ENCODE measurements at places on chromosomes 12 and 14.

GRCh38 chr14:85483652-85484051, 46.3 kb upstream of the FLRT2 start:
- no peak for DNase-seq

DNA sequence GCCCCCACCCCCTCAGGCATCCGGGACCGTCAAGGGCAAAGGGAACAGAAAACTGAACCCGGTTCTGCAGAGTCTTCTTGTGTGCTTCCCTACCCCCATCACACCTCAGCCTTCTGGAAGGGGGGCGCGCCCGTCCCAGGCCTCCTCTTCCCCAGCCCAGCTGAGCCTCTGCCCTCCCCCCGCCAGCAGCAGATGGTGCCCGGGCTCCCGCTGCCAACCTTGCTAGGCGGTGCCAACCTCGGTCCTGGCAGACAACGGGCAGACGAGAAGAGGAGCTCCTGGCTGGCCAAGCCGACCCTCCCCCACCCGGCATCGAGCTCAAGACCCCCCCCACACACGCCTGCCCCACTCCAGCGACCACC, 8.7 kb downstream of the STAC3 start:
- no peak for DNase-seq

- DNase-seq, result no peak
These were observed 877.1 kb downstream of the C12orf50 start for GRCh38 chr12:87152075-87152474.

DNA sequence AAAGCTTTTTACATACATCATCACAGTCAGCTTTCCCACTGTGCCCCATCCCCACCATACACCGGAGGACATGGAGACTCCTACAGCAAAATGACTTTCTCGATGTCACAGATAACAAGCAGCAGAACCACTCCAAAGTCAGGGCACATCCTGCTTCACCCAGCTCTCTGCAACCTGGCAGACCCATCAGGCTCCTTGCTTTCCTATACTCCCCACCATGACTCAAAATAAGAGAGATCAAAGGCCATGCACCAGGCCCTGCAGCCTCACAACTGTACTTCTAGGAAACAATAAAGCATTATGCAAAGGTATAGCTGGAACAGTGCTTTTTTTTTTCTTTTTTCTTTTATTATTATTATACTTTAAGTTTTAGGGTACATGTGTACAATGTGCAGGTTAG, 187.4 kb downstream of the DPF3 start:
- DNase-seq, result no peak

- no peak for DNase-seq
These were observed 884.1 kb upstream of the MGAT4C start for GRCh38 chr12:87140262-87140661.

DNA sequence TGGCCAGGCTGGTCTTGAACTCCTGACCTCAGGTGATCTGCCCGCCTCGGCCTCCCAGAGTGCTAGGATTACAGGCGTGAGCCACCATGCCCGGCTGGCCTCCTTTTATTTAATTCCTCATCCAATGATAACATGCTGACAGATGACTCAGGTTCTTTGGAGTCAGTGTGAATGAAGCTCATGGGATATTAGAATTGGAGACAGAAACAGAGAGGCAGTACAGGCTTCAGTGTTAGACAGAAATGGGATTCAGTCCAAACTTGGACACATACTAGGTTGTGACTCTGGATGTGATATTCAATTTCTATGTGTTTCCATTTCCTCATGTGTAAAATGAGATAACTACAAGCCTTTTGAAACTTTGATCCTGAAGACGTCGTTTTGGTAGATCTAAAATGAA, 47.3 kb downstream of the PDE3A start:
- DNase-seq, result no peak

DNA sequence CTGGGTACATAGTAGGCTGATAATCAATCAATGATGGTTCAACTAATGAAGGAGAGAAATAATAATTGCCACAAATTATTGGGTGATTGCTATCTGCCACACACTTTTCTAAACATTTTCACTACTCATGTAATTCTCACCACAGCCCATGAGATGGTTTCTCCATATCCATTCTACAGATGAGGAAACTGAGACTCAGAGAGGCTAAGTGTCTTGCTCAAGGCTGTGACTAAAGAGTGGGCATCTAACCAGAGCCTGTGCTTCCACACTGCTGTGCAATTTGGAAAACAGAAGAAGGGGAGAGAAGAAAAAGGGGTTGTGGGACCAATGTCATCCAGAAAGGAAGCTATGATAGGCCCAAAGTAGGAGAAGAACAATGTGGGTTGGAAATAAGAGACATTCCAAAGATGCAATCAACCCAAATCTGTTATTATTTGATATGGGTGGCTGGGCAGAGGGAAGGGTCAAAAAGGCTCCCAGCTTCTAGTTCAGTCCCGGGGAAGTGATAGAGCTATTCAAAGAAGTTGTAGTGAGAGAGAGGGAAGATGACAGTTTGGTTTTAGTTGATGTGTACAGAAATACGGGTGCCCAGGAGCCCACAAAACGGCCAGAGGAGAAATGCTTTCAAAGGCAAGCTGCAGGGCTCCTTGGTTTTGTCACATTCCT, 483 bp upstream of the NR1H4 start:
- DNase-seq, result no peak

DNA sequence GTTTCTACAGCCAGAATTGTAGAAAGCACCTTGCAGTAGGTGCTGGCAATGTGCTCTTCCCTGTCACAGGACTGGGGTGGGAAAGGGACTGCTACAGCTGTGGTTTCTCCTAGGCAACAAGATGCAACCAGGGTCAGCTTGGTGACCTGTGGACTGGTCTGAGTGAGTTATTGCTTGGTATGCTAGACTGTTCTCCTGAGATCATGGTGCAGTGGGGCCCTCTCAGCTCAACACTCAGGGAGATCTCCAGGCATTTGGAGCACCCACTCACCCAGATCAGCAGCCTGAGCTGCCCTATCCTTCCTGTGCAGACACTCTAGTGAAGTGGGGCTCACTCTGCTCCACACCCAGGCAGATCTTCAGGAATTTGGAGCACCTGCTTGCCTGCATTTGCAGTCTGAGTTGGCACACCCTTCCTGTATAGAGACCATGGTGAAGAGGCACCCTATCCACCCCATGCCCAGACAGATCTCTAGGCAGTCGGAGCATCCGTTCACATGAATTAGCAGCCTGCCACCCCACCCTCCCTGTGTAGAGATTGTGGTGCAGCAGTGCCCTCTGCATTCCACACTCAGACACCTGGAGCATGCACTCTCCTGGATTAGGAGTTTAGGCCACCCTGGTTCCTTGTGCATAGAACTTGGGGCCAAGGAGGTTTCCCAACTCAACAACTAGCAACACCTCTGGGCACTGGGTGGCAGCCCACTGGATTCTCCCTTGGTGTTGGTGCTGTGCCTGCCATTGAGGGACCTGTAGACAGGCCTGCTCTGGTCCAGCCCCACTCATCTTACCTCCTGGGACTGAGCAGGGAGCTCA, 3.8 kb upstream of the FAM186B start:
- no peak for DNase-seq

DNA sequence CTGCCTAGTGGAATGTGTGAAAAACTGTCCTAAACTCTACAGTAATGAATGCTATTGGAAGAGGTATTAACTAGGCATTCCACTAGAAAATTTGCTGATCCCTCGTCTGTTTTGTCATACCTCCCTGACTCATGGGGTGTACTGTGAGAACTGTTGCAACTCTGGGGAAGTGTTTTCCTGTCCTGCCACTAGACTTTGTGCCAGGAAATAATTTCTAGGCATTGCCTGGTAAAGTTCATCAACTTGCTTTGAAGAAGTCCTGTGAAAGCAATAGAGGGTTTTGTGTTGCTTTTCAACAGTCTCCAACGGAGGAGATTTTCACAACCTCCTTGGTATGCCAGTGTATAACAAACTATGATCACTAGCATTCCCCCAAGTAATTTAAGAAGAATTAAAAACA, 139.9 kb downstream of the AKAP6 start:
- no peak for DNase-seq

- DNase-seq, result no peak
These were observed 27.6 kb downstream of the EML5 start for GRCh38 chr14:88765130-88765529.

DNA sequence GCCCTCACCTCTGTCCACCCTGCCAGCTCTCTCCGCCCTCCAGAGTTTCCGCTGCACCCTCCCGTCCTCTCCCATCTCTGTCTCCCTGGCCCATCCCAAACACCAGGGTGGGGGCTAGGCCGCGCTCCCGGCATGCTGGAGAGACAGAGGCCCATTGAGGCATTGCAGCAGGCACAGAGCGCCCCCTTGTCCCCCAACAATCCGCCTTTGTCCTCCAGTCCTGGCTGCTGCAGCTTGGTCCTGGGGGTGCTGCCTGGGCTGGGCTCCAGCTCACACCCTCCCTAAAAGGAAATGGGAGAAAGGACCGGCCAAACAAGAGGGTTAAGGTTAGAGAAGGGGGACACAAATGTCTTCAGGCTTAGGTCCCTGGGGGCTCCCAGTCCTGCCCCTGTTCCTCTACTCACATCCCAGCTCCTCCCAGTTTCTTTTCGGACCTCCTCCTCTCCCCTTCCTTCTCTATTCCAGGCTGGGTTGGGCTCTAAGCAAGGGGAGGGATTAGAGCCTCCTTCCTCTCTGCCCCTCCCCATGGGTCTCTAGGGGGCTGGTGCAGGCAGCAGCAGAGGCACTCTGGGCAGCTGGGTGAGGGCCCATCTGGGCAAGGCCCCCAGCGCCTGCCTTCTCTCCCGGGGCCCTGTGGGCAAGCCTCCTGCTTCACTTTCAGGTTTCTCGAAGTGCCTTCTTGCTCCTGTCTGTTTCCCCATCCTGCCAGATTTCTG, at the start of gene CMTM5:
Gene CMTM5 (plus strand): TSS at position 565 of the 716 bp plus-strand sequence. CDS start 206 bp downstream, outside the sequence.
- no peak for DNase-seq

DNA sequence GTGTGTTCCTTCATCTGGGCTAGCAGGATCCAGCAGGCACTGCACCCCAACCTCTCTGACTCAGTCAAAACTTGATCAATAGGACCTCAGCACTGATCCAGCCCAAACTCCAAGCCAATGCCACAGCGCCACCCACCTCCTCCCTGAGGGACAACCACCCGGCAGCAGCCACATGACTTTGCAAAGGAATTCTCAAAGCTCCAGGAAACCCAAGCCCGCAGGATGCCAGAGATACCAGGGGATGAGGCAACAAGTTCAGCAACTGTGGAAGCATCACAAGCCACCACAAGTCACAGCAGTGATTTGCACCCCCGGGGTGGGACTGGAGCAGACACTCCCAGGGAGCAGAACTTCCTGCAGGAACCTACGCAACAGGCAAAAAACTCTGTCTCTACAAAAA, 37.3 kb downstream of the ACTN1 start:
- no peak for DNase-seq

DNA sequence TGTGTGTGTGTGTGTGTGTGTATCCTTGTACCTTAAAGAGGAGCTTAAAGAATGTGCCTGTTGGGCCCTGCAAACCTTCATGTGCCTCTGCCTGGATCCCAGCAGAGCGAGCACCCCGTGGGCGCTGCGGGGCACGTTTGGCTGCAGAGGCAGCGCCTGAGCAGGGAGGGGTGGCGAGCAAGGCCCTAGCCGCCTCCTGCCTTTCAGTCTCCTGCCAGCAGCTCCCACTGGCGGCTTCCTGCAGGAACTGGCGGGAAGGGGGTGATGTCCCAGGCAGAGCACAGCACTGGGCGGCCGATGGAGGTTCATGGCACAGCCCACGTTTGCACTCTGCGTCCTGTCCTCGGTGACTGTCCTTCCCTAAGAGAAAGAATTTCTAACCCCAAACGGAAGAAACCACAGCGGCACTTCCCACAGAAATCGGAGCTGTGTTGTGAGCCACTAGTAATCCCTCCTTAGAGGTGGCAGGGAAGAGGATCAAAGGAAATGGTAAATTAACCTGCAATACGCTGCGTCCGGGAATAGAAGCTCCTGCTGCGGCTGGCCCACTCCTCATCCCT, 19.8 kb downstream of the ZBTB42 start:
- DNase-seq, result no peak

DNA sequence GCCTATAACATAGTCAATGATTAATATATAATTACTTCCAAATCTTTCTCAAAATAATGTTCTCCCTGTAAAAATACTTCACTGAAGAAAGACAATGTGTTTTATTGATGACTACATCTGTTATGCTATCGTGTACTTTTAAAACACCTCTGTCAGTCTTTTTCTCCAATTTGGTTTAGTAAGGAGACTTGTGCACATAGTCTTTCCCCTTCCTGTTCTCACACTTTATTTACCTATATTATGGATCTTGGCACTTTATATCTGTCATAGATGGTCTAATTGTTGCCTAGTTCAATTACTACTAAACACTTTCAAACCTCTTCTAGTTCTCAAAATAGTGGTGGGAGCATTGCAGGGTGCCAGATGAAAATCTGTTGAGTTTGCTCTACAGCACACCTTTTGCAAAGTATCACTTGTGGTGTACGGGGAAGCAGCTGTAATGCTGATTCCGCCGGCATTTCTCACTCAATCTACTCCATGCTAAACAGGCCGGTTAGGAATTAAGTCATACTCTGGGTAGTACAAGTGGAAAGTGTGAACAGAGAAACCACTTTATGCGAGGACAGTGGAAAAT, 1.1 kb upstream of the INSM2 start:
- no peak for DNase-seq

DNA sequence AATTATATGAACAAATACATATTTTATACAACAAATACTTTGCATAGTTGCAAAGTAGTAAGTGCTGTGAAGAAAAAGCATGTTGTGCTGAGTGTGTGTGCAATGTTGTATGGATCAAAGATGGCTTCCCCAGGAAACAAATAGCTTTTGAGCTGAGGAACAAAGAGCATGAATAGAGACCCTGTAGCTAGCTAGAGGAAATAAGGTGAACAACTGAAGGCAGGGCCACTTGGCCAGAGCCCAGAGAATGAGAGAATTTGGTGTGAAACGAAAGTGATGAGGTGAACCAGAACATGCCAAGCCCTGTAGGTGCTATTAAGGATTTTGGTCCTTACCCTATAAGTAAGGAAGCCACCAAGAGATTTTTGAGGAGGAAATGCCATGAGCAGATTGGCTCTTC, 17.1 kb downstream of the DYRK2 start:
- no peak for DNase-seq

- no peak for DNase-seq
These were observed 914 bp upstream of the PACS2 start for GRCh38 chr14:105313381-105314286.

DNA sequence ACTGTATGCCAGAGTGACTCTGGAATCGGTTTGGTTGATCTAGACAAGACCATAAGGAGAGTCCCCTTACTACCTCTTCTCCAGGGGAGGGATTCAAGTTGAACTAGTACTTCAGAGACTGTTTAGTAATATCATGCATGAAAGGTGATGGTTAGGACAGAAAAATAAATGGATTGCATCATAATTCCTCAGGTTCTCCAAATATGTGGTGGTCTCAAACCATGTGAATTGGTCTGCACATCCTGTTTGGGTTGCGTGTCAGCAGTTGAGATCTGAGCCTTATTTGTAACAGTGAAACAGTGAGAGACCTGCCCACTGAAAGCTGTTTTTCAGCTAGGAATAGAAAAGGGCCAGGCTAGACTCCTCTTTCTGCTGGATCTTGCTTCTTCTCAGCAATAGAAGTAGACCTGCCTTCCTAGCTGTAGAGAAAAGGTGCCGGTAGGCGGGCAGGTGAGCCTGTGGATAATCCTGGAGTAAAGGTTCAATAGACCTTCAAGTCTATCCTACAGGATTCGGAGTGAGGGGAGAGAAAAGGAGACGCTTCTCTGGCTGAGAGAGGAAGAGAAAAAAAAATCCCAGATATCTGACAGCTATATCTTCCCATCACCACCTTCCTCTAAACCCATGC, 258.5 kb upstream of the E2F7 start:
- no peak for DNase-seq

GRCh38 chr14:22465201-22465840, 123.7 kb downstream of the DAD1 start:
- DNase-seq, result no peak
